ENCODE measurements at places on chromosomes 12 and 14.

DNA sequence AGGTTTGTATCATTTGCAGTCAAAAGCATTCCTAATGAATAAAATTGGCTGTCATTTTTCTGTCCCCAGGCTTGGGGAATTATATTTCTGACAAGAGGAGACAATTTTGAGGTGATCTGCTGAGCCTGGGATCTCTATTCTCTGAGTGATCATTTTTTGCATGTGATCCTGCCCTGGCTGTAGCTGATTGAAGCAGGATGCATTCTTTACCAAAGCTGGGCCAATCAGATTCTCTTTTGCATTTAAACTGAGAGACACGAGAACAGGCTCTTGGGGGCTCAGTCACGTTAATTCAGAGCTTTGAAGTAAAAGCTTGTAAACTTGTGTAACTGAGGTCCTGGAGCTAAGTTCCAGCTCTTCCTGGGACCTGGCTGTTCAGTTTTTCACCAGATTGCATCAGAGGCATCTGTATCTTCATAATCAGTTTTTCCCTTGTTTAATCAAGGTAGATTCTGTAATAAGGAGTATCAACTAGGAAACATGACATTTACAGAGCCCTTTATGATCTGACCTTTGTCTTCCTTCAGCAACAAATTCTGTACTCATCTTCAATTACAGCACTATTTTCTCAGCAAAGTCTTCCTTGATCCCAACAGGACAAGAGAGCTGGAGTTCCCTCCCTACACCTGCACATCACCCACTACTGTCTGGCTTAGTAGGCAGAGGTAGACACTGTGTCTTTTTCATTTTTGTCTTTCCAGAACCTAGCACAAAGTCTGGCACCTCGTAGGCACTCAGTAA, 35.0 kb upstream of the MANSC4 start:
- DNase-seq = no peak

DNA sequence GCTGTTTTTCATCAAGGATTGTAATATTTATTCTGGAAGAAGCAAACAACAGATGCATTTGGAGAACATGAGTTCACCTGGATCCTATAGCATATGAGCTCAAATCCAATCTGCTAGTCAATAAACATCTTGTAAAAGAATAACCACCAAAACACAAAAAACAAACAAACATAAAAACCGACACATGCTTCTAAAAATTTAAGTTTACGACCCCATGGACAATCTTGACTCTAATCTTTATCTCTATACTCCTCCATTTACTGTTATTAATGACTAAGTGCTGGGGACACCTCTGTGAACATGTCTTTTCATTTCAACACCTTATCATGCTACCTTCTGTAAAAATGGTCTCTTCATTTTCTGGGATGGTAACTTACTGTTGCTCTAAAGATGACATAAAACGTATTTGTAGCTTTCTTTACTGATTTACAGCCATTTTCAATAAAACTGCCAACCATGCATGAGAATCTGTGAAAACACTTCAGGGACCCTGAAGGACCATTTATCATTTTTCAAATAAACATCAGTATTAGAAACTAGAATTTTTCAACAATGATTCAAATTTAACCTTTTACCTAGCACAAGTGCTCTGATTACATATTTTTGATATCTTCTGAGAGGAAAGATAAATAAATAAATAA, 123.8 kb upstream of the SOX5 start:
- DNase-seq = no peak

DNA sequence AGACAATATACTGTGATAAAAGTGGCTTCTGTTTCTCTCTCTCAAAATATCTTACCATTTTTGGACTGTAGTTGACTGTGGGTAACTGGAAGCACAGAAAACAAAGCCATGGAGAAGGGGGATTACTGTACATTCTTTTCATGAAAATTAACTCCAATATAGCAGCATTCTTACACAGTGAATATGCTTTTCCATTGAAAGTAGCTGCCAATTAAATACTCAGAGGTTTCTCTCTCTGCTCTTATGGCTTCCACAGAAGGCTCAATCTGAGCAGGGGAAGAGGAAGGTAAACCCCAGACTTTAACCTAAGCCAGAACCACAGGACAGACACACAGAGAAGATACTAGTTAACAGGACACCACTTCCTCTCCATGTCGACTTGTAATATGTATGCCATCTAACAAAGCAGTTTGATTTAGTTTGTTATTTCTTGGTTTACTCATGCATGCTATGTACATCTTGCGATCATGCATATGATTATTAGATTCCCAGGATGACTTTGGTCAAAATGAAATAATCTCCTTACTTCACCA, 150.2 kb downstream of the SSPN start:
- DNase-seq = no peak

GRCh38 chr12:100651108-100651507, 77.6 kb downstream of the GAS2L3 start:
- DNase-seq = no peak

DNA sequence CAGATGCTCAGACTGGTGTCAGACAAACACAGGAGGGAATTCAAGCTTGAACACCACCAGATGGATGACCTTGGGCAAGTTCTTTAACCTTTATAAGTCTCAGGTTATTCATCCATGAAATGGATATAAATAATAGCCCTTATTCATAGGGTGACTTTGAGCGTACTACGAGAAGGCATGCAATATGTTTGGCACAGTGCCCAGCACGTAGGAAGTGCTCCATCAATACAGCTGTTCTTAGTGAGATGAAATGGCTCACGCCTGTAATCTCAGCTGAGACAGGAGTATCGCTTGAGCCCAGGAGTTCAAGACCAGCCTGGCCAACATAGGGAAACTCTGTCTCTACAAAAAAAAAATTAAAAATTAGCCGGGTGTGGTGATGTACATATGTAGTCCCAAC, 84.8 kb upstream of the FICD start:
- DNase-seq = no peak

- no peak for DNase-seq
Observed at GRCh38 chr12:101013993-101014392, 196.0 kb downstream of the SLC5A8 start.

GRCh38 chr12:22488478-22488877, 55.9 kb downstream of the C2CD5 start:
- DNase-seq = no peak

- no peak for DNase-seq
Observed at GRCh38 chr12:114851981-114852380, 168.0 kb upstream of the TBX3 start.

DNA sequence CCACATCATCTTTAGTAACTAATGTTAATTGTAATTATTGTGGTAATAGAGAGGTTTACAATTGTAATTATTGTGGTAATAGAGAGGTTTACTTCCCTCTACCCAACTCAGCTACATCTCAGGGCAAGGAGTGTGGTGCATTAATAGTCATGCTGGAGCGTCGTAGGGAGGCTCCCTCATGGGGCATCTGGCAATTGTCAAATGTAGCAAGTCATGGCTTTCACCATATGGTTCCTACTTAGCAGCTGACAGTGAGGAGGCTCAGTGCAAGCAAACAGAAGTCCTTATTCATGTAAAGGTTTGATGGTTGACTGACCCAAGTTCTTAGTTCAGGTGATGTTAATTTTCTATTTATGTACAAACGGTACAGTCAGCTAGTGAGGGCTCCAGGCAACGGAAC, 1012.0 kb downstream of the FLRT2 start:
- DNase-seq = no peak

DNA sequence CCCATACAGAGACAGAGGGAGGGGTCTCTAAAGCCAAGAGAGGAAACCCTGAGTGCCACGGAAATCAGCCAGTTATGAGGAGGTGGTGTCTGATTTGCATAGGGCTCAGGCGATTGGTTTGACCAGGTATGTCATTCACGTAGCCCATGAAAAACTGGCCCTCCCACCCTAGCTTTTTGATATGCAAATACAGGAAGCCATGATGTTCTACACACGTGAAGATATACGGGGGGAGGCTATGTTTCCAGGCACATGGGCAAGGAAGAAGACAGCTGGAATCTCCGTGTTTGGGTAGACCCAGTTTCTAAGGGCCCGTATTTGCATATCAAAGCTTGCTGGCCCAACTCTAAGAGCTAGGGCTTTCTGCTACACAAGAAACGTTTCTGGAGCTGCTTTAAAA, 717.8 kb upstream of the SEL1L start:
- no peak for DNase-seq

DNA sequence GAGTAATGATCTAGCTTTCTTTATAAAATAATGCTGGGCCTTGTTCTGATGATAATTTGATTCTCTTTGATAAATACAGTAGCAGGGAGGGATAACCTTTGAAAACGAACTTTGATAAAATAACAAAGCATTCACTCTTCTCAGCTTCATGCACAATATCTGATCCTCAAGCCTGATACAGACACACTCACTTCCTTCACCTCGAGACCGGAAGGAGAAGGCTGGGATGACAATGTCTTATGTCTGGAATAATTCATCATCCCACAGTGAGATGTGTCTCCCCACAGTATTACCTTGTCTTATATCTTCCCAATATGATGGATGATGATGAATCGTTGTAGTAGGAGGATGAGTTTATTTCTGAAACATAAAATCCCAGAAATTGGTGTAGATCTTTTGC, 15.5 kb upstream of the NR1H4 start:
- no peak for DNase-seq

- DNase-seq = no peak
Observed at GRCh38 chr14:33917661-33918060, 33.2 kb downstream of the EGLN3 start.

GRCh38 chr12:55400229-55400628, at the start of gene OR6C65:
Gene OR6C65, plus strand, starts transcription at chr12:55400529. Its CDS starts 0 bp downstream, at chr12:55400529.
- no peak for DNase-seq

DNA sequence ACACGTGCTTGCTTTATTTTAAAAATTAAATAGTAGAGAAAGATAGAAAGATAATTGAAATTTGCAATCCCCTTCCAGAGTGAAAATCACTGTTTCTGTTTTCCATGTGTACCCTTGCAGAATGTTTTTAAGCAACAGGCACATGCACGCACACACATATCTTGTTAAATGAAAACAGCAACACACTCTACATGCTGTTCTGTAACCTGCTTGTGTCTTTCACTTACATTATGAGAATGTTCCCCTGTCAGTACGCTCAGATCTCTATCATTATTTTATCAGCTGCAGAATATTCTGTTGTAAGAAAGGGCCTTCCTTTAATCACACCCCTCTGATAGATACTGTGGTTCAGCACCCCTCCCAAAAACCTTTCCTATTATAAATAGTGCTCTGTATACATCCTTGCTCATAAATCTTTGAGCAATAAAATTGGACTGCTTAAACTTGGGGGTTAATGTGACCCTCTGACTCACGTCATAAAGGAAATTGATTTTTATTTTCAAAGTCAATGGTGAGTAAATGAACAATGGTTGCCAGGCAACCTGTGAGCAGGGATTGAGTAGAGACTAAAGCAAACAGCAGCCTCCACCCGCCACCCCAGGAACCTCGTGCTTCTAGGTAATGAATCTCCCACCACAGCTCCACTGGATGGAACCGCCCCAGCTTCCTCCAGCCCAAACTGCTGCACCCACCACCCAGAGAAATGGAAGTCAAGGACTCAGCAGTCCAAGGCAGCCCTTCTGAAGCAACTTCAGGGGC, 31.9 kb upstream of the CHGA start:
- no peak for DNase-seq

DNA sequence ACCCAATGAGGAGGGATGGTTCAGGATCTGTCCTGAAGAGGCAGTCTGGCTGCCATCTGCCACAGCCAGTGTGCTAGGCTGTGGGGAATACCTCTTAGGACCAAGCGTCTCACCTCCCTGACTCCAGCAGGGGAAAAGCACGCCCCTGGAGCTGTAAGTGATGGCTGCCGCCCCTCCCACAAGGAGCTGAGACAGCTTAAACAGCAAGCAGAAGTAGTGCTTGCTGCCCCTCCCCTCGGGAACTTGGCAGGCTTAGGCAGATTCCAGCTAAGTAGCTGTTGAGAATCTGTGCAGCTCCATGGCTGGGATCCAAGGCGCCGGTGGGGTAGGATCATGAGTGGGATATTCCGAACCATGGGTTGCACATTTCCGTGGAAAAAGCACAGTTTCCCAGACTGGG, 360.4 kb upstream of the MDGA2 start:
- DNase-seq = no peak

DNA sequence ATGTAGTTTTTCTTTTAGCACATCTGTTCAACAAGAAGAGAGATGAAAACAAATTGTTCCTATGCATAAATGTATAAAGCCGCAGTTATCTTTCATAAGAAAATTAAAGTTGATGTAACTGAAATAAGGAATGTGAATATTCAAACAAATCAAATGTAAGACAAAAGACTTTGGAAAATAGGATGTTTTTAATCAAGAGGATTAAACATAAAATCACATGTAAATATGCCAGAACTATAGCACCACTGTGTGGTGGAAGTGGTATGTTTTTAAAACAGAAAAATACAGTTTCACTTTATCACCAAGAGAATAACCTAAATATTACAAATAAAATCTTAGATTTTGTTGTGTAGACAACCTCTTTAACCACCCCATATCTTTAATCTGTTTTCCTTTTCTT, 40.4 kb downstream of the CAPS2 start:
- no peak for DNase-seq

DNA sequence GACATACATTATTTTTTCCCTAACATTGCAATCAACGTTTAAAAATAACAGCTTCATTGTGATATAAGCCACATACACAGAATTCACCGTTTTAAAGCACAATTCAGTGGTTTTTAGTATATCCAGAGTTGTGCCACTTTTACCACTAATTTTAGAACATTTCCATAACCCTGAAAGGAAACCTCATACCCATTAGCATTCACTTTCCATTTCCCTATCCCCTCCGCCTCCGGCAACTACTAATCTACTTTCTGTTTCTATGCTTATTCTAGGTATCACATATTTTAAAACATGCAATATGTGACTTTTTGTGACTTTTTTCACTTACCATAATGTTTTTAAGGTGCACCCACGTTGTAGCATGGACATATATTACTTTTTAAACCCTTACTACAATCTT, 55.6 kb upstream of the ISM2 start:
- DNase-seq = no peak

- DNase-seq = no peak
Observed at GRCh38 chr12:12927211-12928079, 24.5 kb downstream of the GPRC5D start.

DNA sequence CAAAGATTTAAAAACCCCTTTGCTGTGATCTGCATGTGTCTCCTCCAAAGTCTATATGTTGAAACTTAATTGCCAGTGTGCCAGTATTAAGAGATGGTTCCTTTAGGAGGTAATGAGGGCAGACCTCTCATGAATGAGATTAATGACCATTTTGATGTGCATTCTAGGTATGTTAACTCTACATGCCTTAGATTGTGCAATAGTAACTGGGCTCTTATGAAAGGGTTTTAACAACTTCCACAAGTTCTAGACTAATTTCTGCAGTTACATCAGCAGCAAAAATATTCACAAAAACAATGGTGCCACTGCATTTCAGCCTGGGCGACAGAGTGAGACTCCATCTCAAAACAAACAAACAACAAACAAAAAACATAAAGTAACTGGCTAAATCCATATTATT, 3.8 kb upstream of the TAS2R10 start:
- no peak for DNase-seq

All from stimulated activated CD8-positive, alpha-beta memory T cell treated with anti-CD3 and anti-CD28 coated beads, Interleukin-7, amount 100 ng/mL, for 1 hour (primary cell).